ENCODE measurements at places on chromosomes 7 and 10.

DNA sequence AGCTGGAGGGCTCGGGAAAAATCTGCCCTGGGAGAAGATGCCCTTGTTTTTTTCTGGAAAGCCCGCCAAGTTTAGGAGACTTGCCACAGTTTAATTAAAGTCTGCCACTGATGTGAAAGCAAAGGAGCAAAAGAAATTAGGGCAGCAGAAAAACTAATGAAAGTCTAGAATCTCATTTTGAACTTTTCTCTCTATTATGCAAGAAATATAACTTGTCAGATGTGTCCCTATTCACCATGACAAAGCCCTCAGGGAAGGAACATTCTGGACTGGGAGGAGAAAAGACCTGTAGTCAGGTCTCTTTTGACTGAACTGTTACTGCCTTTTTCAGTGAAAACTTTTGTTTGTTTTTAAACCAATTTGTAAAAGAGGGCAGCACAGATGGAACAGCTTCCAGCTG lies 715.5 kb downstream of the SORCS3 start:
- no peak for DNase-seq

GRCh38 chr10:132223156-132223590 lies 36.4 kb downstream of the DPYSL4 start:
- DNase-seq: peak; percentile 29

- no peak for DNase-seq
Observed at GRCh38 chr10:19869370-19869769, 53.1 kb downstream of the PLXDC2 start.

- no peak for DNase-seq
Observed at GRCh38 chr10:11894381-11895107, 71.4 kb downstream of the PROSER2 start.

- DNase-seq: no peak
Observed at GRCh38 chr10:105266966-105267539, 626.0 kb downstream of the SORCS3 start.

GRCh38 chr7:74722153-74722552 lies 51.7 kb upstream of the NCF1 start:
- no peak for DNase-seq

GRCh38 chr7:27210441-27211083 lies 10.7 kb upstream of the HOXA13 start:
- DNase-seq: peak; percentile 12

DNA sequence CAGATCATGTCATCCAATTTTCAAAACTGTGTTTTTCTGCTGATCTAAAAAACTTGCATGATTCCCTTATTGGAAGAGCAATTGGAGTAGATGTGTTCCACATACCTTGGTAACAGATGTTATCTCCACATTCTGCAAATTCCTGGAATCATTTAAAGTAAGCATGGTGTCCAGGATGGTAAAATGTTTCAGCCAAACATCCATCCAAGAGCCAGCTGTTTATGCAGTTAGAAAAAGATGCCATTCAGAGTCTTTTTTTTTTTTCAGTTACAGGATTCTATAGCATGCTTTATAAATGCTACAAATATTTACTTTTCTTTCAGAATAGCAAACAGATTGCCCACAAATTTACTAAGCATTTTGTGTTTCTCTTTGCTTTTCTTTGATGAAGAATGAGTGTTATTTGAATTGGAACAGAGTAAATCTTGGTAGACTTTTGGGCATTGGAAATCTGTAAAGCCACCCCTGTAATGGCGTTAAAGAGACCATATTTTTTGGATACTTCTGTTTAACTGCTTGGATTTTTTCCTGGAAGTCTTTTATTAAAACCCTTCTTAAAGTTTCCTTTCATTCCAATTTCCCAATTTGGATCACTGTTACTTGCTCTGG lies 149.8 kb downstream of the GNAT3 start:
- no peak for DNase-seq

GRCh38 chr7:38628630-38629385 lies 2.4 kb downstream of the AMPH start:
- no peak for DNase-seq

- DNase-seq: no peak
Observed at GRCh38 chr7:98194672-98195457, 16.4 kb upstream of the BHLHA15 start.

- no peak for DNase-seq
Observed at GRCh38 chr10:72825163-72825562, 68.4 kb upstream of the OIT3 start.

DNA sequence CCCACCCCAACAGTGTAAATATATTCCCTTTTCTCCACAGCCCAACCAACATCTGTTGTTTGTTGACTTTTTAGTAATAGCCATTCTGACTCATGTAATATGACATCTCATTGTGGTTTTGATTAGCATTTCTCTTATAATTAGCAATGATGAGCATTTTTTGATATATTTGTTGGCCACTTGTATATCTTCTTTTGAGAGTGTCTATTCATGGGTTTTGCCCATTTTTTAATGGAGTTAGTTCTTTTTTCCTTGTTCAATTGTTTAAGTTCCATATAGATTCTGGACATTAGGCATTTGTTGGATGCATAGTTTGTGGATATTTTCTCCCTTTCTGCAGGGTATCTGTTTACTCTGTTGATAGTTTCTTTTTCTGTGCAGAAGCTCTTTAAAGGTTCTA lies 340.1 kb downstream of the NXPH1 start:
- DNase-seq: no peak

DNA sequence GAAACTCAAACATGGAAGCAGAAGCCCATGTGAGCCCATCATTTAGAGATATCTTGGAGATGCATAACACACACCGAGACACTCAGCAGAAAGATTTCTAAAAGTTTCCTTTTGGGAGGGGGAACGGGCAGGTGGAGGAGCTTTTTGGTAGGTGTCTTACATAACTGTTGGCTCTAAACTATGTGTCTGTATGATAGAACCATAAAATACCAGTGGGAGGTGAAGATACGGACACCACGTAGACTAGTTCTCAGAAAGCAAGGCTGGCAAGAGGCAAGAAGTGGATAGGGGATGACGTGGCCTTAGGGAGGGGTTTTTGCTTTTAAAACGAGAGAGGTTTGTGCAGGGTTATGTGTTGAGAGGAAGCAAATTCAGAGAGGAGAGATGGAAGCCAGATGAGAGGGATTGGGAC lies 36.5 kb downstream of the IL15RA start:
- no peak for DNase-seq

DNA sequence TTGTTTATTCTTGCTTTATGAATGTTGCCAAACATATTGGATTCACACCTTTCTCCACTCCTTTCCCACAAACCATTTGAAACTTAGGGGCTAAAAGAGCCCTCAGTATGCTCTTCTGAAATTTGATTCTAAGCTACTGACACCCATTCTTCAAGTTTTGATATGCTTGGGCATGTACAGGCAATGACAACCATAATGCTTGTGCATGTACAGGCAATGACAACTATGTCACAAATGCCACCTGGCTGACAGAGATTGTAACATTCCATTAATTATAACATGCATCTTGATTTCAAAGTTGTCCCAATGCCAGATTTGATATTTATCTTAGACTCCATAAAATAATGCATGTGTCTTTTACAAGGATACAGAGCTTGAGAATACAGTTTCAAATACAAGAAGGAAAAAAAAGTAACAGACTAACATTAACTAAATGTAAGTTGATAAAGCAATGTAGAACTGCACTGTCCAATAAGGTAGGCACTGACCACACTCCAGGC lies 17.5 kb upstream of the CDK1 start:
- DNase-seq: no peak

DNA sequence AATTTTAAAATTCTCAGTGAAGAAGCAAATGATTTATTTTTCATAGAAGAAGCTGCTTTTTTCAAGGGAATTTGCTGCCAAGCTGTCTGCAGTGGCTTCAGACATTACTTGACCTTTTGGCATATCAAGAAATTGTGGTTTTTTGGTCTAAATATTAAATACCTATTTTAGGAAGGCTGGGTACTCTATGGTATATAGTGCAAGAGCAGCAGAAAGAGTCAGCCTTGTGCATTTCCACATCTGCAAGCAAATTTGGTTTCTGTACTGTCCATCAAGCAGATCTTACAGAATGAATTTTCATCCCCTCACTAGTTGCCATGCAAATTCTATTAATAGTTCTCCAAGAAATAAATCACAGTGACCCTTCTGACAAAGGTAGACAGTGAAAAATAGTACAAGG lies 222.0 kb downstream of the BICC1 start:
- DNase-seq: no peak

GRCh38 chr7:27242555-27243339 lies at the start of gene EVX1:
Gene EVX1, plus strand, starts transcription at chr7:27242802. Its CDS starts 229 bp downstream, at chr7:27243031.
- DNase-seq: no peak

DNA sequence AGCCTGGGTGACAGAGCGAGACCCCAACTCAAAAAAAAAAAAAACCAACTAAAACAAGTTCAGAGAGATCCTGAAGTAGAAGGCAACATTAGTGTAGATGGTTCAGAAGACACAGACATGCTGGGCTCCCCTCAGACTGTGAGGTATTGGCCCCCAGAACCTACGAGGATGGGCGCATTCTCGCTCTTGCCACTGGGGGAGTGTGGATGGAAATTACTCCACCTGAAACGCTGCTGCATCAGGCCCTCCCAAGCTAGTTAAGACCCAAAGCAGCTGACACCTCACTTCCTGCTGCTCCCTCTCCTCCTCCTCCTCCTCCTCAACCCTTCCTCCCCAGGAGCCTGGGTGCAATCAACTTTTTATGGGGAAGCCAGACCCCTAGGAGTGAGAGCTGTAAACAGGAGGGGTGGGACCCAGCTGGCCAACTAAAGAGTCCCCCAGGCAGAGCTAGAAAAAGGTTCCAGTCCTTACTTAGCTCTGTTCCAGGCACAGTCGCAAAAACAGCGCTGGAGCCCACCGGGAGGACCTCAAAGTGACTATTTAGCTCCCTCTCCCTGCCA lies 7.4 kb downstream of the SH3PXD2A start:
- no peak for DNase-seq

- no peak for DNase-seq
Observed at GRCh38 chr7:134690016-134690415, 43.4 kb downstream of the BPGM start.

Measured in activated CD4-positive, CD25-positive, alpha-beta regulatory T cell (primary cell).